Breast epithelium (tissue), 4 donors: ENCODE measurements at places on chromosomes 4 and X. TPM values are rescaled to one million over a fixed set of nuclear protein-coding genes. Genes with fewer than 3 reads are reported as not detected.

GRCh38 chrX:140123446-140123845, 158.1 kb upstream of the CXorf66 start:
- no peak for DNase-seq

The RGN gene
- 2.6 TPM for total RNA-seq

GRCh38 chr4:88027611-88028608, 20.5 kb downstream of the PKD2 start:
- no peak for DNase-seq

DNA sequence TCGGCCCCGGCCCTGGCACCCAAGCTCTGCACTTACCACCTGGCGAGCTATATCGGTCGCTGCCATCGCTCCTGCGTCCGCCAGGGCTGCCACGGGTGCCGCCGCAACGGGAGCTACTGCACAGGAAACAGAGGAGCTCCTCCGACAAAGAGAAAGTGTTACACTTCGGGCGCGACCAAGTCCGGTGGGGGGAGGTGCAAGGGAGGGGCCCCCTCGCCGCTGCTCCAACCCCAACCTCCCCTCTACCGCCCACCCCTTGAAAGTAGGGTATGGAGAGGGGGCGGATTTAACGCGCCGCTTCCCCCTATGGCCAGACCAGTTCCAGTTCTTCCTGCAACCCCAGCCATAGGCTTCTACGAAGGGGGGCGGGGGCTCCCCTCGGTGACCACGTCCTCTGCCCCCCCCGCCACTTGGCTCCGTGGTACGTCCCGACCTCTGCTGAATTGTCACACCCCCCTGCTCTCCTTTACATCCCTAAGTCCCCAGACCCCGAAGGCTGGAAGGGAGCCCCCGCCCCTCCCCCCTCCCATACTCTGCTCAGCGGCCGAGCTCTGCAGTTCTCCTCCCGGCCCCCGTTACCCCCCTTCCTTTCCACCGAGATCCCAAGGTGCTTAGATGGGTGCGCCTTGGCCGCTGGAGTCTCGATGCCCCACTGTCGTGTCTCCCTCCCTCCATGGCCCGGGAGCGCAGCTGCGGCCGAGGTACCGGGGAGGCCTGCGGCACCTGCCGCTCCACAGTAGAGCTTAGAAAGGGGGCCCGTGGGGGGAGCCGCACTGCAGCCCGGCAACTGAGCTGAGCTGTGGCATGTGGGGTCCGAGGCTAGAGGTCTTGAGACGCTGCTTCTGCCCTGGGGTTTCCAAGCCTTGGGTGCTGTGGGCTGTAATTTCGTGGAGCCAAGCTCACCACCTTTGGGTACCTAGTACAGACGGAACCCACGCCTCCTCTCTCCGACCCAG, at the start of gene SEPTIN6:
Gene SEPTIN6, minus strand, starts transcription at position 129 of the 956 bp plus-strand sequence. Its CDS starts 63 bp downstream, at position 66.
- DNase-seq = no peak

The LSM6 gene
- 38.4 TPM for total RNA-seq

DNA sequence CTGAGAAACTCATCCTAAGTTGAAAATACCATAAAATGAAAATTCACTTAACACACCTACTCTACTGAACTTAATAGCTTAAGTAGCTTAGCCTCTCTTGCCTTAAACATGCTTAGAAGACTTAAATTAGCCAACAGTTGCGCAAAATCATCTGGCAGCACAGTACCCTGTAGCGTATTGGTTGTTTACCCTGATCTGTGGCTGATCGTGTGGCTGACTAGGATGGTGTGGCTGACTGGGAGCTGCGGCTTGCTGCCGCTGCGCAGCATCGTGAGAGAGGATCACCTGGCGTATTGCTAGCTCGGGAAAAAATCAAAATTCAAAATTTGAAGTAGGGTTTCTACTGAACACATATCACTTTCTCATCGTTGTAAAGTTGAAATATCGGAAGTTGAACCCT, 6.3 kb downstream of the RUFY3 start:
- no peak for DNase-seq

GRCh38 chr4:154516318-154517029, 24.9 kb upstream of the DCHS2 start:
- DNase-seq = no peak

The CXCL9 gene
- not detected for total RNA-seq

DNA sequence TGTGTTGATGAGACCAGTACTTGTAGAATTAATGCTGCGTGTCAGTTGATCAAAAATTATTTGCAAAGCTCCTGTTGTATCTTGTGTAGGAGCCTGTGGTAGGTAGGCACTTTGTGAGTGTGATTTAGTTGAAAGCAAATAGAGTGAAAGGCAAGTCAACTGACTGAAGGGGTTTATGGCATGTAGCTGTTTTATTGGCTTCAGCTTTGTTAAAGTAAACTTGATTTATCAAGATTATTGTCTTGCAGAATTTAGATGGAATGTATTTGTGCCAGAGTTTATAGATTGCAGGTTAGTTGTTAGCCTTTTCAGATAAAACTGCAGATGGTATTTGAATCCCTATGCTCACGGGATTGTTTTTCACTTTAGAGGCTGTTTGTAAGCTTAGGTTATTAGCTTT, 128.0 kb downstream of the FRAS1 start:
- DNase-seq = no peak
